ENCODE measurements at places on chromosomes 5 and 9.
A peak's percentile ranks its signal among the peaks of the same experiment; 100 is the strongest.

- no peak for DNase-seq
Observed at GRCh38 chr5:157445745-157446411, 14.1 kb upstream of the NIPAL4 start.

- DNase-seq, result peak; percentile 25
Observed at GRCh38 chr9:119289740-119290433, 79.3 kb downstream of the BRINP1 start.

DNA sequence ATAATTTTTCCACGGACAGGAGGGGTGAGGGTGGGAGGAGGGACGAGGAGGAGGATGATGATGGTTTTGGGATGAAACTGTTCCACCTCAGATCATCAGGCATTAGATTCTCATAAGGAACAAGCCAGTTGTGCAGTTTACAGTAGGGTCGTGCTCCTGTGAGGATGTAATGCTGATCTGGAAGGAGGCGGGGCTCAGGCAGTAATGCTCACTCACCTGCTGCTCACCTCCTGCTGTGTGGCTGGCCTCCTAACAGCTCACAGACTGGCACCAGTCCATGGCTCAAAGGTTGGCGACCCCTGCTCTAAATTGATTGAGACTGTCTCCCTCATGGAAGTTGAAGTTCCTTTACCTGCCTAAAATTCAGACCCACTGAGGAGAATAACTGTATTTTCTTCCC is 33.2 kb downstream of the ANKRA2 start:
- no peak for DNase-seq

GRCh38 chr5:66326276-66326675 is 182.2 kb downstream of the SREK1 start:
- no peak for DNase-seq

DNA sequence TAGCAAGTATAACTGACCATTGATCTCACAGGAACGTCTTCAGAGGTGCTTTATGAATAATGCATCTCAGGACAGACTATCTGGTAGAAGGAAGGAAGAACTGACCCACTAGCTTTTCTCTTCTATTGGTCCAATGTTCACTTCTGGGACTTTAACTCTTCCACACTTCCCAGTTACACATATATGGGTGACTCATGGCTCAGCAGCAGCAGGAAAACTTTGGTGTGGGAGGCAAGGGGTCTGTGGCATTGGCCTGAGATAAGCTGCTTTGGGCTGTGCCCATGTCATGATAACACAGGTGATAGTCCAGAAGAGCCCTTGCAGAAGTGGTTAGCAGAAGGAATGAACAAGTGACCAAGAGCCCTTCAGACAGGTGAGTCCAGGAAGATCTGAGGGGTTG is 148.8 kb downstream of the RAB3C start:
- DNase-seq, result no peak

DNA sequence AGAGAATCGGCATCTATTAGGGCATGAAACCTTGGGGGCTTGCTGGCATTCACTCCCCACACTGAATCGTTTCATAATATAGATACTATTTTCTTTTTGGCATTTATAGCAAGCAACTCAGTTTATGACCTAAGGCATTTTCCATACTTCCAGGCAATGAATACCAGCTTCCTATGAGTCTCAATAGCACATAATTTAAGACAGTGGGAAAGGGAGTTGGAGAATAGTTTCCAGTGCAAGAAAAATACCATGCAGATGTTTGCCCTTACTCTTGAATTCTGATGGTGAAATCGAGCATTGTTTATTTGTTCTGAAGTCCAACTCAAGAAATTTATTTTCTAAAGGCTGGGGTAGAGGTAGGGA is 175.8 kb upstream of the KLF9 start:
- DNase-seq, result no peak

DNA sequence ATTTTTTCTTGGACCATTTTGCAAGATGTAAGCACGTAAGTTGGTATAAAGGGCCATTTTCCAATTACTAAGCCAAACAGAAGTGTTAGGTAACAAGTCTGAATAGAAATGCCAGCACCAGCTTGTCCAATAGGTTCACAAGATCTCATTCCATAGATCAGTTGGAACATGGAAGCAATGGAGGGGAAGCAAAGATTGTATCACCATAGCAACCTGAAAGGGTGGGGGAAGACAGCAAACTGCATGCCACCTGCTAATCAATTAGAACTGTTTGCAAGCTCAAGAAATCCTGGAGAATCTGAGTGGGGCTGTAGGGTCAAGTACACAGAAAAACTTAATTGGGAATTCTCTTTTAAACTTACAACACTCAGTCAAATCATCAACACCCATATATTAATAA is 264.9 kb upstream of the EFNA5 start:
- no peak for DNase-seq

- DNase-seq, result no peak
Observed at GRCh38 chr5:39713250-39713916, 288.6 kb upstream of the DAB2 start.

DNA sequence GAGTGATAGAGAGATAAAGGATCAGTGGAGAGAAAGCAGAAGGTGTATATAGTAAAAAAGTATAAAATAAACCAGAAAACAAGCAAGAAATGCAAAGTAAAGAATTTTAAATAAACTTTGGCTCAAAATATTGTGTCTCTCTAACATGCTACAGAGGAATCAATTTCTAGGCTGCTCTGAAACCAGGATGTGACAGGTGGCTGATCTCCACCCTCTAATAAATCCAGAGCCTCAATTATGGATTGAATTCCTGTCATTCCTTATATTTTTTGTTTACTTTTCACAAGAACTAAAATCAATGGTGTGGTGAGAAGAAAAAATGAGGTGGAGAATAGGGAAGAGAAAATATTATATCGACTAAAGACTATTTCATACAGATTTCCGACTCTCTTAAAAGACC is 965.1 kb upstream of the SEMA6A start:
- DNase-seq, result no peak

- DNase-seq, result no peak
Observed at GRCh38 chr5:132748522-132749000, 1.3 kb downstream of the CCNI2 start.

DNA sequence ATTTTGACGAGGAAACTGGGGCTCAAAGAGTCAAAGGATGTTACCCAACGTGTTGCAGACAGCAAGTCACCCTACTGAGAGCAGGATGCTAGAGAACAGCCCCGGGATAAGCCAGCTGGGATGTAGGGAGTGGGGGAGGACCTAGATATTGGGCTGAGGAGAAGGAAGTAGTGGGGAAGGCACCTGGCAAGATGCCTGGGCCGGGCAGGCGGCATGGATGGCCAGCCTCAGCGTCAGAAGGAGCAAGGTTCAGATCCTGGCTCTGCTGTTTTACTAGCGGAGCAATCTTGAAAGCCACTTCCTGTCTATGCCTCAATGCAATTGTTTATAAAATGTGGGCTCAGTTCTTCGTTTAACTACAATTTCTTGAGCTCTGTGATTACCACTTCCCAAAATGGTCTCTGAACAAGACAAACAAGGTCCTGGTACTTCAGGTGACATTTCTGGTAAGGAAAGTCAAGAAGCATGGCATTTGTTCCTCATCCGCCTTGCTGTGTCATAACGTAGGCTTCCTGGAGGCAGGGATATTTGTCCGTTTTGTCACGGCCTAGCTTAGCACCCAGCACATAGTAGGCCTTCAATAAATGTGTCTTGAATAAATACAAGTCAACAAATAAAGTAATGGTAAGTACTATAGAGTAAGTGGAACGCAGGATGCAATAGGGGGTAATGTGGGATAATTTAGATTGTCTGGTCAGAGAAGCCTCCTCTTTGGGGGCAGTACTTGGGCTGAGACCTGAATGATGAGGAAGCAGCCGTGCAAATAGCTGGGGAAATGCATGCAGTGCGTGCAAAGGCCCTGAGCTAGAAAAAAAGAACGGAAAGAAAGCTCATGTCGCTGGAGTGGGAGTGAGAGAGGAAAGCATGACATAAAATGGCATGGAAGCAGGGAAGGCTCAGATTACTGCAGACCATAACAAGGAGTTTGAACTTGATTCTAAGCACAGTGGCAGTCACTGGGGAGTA is 70.5 kb downstream of the SMIM23 start:
- no peak for DNase-seq

DNA sequence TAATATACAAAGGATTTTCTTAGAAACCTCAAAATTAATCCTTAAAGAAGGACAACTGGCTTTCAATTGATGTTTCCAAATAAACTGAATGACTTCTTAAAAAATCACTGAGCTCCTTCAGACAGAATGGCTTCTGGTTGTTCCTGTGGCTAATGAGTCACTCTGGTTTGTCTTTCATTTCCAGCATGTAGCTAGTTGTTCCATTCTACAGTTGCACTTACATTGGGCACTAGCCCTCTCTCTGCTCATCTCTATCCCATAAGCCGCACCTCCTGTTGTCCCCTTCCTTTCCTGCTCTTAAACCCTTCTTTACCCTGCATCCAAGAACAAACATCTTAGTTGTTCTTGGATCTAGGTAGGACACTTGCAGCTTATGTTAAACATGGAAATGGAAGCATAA is 235.3 kb upstream of the HAPLN1 start:
- DNase-seq, result no peak

- no peak for DNase-seq
Observed at GRCh38 chr9:84139296-84140070, 158.9 kb downstream of the RMI1 start.

DNA sequence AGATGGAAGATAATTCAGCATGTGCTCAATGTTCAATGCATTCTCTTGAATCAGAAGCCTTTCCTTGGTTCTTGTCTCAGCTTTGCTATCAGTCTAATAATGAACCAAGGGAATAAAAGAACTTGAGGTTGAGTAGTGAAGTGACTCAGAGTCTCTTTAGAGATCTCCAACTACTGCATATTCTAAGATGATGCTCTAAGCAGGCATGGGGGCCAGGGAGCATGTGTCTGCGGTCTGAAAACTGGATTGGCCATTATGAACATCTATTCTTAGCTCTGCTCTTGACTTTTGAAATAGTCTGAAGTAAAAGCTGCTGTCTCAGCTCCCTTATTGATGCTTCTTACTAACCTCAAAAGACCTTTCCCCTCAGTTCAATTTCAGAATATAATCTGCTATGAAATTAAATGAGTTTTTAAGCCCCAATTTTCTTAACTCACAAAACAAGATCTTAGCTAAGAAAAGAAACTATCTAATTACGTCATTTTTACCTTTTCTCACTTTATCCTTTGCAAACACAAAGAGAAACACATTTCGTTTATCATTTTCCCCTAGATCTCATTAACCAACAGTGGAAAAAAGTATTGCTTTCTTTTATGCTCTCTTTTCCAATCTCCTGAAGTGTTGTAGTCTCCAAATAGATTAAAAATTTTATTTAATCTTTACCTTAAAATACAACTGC is 44.8 kb downstream of the PLCXD3 start:
- DNase-seq, result no peak

DNA sequence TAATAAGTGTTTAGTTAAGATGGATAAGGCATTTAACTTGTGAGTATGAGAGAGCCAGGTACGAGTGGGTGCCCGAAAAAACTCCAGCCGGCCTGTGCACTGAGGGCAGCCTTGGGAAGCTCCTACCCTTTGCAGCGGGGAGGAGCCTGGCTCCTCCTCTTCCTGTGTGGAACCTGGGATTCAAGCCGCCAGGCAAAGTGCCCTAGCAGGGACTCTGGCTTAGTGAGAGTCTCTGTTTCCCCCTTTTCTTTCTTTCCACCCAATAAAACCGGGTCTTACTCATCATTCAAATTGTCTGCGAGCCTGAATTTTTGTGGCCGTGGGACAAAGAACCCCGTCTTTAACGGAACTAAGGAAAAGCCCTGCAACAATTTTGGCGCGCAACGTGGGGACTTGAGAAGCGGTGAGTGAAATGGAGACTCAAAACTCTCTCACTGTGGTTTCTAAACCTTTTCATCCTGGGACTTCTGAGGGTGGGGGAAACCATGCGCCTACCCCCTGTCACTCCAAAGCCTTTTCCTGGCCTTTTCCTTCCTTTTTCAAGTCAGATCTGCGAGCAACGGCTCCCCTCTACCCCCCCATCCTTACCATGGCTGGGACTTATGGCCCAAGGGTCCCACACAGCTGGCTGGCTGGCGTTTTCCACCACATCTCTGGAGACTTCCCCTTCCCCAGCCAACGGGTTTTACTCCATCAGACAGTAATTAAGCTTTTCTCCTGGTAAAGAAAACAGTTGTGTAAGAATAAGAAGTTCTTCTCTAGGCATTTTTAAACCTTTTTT is 535.7 kb upstream of the ACO1 start:
- no peak for DNase-seq

- DNase-seq, result no peak
Observed at GRCh38 chr5:174428895-174429294, 295.5 kb upstream of the MSX2 start.

GRCh38 chr5:75566710-75567309 is 44.4 kb upstream of the ANKDD1B start:
- no peak for DNase-seq

GRCh38 chr9:15079989-15080388 is 169.8 kb upstream of the FREM1 start:
- DNase-seq, result no peak

- no peak for DNase-seq
Observed at GRCh38 chr5:143698574-143698973, 113.4 kb upstream of the HMHB1 start.

DNA sequence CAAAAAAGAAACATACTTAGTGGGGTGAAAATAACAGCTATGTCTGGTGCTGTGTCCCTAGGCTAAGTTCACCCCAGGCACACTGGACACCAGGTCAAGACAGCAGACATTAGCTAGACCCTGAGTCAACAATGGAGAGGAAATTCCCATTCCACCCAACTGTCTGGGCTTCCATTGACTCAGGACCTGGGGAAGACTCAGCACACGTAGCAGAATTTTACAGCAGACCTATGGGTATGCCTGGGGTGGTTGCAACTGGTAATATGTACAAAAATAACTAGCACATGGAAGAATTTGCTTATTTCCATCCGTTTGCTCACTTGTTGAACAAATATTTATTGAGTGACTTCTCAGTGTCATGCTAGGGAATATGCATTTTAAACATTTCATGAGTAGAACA is 117.0 kb downstream of the GAS1 start:
- DNase-seq, result no peak

DNA sequence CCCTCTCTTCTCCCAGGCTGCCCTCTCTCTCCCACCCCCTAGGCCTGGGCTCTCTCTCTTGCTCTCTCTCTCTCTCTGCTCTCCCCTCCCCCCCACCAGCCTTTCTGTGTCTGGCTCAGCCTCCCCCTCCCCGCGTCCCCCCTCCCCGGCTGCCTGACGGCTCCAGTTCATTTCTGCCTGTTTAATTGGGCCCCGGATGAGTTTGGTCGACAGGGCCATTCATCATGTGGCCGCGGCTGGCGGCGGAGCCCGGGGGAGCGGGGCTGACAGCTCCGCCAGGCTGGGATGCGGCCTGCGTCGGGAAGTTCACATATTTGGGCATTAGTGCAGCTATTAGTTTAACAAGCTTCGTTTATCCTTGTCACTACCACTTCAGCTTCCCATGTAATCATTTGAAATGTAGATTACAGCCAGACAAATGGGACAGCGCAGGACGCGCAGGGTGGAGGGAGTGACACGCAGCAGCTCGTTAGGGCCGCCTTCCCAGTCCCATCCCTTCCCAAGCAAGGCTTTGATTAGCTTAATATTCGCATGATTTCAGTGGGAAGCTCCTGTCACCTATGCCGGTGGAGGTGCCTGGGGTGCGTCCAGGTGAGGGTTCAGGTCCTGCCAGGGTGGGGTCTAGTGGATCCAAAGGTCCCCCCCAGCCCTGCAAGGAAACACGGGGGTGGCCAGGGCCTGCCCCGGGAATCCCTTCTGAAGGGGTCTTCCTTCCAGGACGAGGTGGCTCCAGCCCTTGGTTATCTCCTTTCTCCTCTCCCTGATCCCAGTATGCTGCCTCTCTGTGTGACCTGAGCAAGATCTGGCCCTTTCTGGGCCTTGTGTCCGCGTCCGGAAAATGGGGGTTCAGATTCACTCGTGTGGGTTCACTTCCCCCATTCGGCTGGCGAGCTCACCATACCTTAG is 214.8 kb downstream of the PAX5 start:
- no peak for DNase-seq

- DNase-seq, result no peak
Observed at GRCh38 chr5:5018578-5018970, 121.6 kb upstream of the ADAMTS16 start.

All from D721Med (cell line).